Activated CD8-positive, alpha-beta memory T cell treated with anti-CD3 and anti-CD28 coated beads for 36 hours (primary cell): ENCODE measurements at places on chromosomes 3 and 15. TPM values are rescaled to one million over a fixed set of nuclear protein-coding genes. Genes with fewer than 3 reads are reported as not detected.

The IQCF5 gene
- not detected for total RNA-seq

The IL20RB gene
- 1.2 TPM for total RNA-seq

The HTR3E gene
- not detected for total RNA-seq

The SLC22A13 gene
- total RNA-seq, result 0.23 TPM

The CD96 gene
- total RNA-seq, result 69.1 TPM

The PCSK6 gene
- 1.1 TPM for total RNA-seq

The EFCC1 gene
- 0.10 TPM for total RNA-seq

The GNAT1 gene
- not detected for total RNA-seq

The ATP10A gene
- total RNA-seq, result 31.8 TPM

The DPH3 gene
- 32.0 TPM for total RNA-seq

The POLQ gene
- total RNA-seq, result 19.4 TPM
